SK-N-SH (cell line): ENCODE measurements at places on chromosomes 1 and 21. TPM values are rescaled to one million over a fixed set of nuclear protein-coding genes. Genes with fewer than 3 reads are reported as not detected.

The SCYL3 gene
- polyA plus RNA-seq, result 5.9 and 7.7 TPM in 2 replicates

The CHODL gene
- not detected in 2 replicates for polyA plus RNA-seq

The ANGPTL7 gene
- 0.08 and 0.16 TPM in 2 replicates for polyA plus RNA-seq

The SPATA46 gene
- not detected in 2 replicates for polyA plus RNA-seq

The COL8A2 gene
- 2.6 and 3.1 TPM in 2 replicates for polyA plus RNA-seq

The KIRREL1 gene
- polyA plus RNA-seq, result 47.8 and 52.3 TPM in 2 replicates

The LACTBL1 gene
- not detected in 2 replicates for polyA plus RNA-seq

The CD1D gene
- not detected in 2 replicates for polyA plus RNA-seq

The XCL1 gene
- not detected in 2 replicates for polyA plus RNA-seq

The VWA5B1 gene
- polyA plus RNA-seq, result not detected in 2 replicates

The STUM gene
- not detected in 2 replicates for polyA plus RNA-seq

The ASCL5 gene
- polyA plus RNA-seq, result 0.05 TPM in 1 of 2 replicates, not detected in the other

The SLAMF6 gene
- not detected in 2 replicates for polyA plus RNA-seq

The CNR2 gene
- not detected in 2 replicates for polyA plus RNA-seq

The LCA5L gene
- polyA plus RNA-seq, result 0.74 and 1.0 TPM in 2 replicates

The RPTN gene
- not detected in 2 replicates for polyA plus RNA-seq

The TPRG1L gene
- 25.9 and 35.5 TPM in 2 replicates for polyA plus RNA-seq

The CEP170 gene
- polyA plus RNA-seq, result 67.2 and 76.6 TPM in 2 replicates

The FLG2 gene
- not detected in 2 replicates for polyA plus RNA-seq

The ERVH48-1 gene
- polyA plus RNA-seq, result not detected in 2 replicates

The MTARC1 gene
- 5.4 and 6.1 TPM in 2 replicates for polyA plus RNA-seq

The ADGRL4 gene
- polyA plus RNA-seq, result 0.24 and 0.30 TPM in 2 replicates

The EPRS1 gene
- polyA plus RNA-seq, result 23.4 and 28.2 TPM in 2 replicates

The NGF gene
- polyA plus RNA-seq, result 53.7 and 75.8 TPM in 2 replicates

The ITGB2 gene
- polyA plus RNA-seq, result 0.67 and 0.77 TPM in 2 replicates

The TLCD4 gene
- 0.69 and 0.96 TPM in 2 replicates for polyA plus RNA-seq

The ARTN gene
- 0.26 and 0.69 TPM in 2 replicates for polyA plus RNA-seq

The CCDC27 gene
- polyA plus RNA-seq, result not detected in 2 replicates

The CR1 gene
- polyA plus RNA-seq, result not detected in 2 replicates

The SH3BP5L gene
- 32.1 and 37.3 TPM in 2 replicates for polyA plus RNA-seq

The PCNX2 gene
- polyA plus RNA-seq, result 10.6 and 11.2 TPM in 2 replicates

The LPAR3 gene
- 0.08 and 0.11 TPM in 2 replicates for polyA plus RNA-seq

The FALEC gene
- 0.50 and 0.72 TPM in 2 replicates for polyA plus RNA-seq

The RERE gene
- 4.1 and 8.1 TPM in 2 replicates for polyA plus RNA-seq

The SLC9A1 gene
- polyA plus RNA-seq, result 5.6 and 11.4 TPM in 2 replicates

The AGRN gene
- polyA plus RNA-seq, result 24.0 and 31.6 TPM in 2 replicates

The TOR1AIP2 gene
- polyA plus RNA-seq, result 12.7 and 20.6 TPM in 2 replicates
